ENCODE measurements at places on chromosomes 4 and X.
A peak's percentile ranks its signal among the peaks of the same experiment; 100 is the strongest.

DNA sequence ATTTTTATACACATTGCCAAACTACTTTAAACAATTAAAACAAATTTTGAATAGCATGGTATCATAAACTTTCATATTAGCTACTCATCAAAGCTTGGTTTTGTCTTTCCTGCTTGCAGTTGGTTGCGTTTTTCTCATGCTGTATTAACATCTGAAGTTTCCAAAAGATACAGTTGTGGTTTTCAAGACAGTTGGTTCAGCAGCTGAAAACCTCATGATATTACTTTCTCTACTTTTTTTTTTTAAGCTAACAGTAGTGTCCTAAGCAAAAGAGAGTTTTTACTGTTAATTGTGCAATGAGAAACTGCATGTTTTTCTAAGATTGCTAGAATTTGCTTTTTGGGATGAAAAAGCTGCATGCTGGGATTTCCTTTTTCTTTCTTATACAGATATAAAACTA, 15.2 kb downstream of the RUFY3 start:
- DNase-seq = no peak

DNA sequence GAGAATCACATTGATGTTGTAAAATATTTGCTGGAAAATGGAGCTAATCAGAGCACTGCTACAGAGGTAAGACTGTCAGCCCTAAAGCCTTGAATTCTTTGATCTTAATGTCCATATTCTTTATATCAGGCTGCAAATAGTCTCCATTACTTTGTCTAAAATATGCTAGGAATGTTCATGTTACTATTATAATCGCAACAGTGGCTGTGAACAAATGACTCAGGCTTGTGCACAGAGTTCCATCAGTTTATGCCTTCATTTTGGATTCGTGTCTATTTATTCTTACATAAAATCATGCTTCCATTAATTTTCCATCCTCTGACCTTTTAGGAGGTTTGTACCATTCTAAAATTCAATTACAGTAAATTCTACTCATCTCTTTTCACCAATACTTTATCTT, 182.7 kb downstream of the ANK2 start:
- no peak for DNase-seq

GRCh38 chrX:46922611-46923010, 10.4 kb downstream of the JADE3 start:
- no peak for DNase-seq

DNA sequence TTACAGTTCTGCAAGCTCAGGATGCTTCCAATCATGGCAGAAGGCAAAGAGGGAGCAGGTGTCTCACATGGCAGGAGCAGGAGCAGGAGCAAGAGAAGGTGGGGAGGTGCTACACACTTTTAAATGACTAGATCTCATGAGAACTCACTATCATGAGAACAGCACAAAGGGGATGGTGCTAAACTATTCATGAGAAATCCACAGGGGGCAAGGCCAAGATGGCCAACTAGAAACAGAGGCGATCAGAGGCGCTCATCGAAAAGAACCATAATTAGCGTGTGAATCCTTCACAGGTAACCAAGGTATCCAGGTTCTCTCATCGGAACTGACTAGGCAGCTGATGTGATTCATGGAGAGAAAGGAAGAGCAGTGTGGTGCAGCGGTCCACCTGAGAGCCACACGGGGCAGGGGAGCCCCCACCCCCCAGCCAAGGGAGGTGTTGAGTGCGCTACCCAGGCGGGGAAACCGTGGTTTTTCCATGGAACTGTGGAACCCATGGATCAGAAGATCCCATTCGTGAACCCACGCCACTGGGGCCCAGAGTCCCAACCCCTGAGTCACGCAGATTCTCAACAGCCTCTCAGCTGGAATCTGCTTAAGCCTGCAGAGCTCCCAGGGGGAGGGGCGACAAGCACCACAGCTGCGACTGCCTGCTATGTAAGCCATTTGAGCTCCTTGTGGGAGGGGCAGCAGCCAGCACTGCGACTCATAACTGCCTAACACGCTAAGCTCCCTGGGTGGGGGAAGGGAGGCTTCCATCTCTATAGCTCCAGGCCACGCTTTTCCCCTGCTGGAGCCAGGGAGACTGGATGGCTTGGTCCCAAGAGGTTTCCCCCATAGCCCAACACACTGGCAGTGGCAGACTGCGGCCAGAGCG, 46.7 kb downstream of the FGF16 start:
- DNase-seq = peak; percentile 7

DNA sequence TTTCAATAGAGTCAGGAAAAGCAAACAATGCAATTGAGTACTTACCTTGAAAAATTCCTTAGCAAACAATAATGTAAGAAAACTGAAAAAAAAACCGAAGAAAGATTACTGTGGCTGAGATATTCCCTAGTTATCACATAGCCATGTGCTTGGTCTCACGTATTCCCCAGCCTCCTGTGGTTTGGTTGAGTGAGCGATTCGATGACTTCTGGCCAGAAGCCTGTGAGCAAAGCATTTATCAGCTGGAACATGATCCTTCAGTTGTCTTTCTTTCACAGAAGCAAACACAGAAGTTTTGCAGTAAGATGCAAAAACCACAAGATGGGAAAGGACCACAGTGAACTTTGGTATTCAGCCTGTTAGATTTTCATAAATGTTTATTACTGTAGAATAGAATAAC, 1754.3 kb upstream of the AGA start:
- DNase-seq = no peak

DNA sequence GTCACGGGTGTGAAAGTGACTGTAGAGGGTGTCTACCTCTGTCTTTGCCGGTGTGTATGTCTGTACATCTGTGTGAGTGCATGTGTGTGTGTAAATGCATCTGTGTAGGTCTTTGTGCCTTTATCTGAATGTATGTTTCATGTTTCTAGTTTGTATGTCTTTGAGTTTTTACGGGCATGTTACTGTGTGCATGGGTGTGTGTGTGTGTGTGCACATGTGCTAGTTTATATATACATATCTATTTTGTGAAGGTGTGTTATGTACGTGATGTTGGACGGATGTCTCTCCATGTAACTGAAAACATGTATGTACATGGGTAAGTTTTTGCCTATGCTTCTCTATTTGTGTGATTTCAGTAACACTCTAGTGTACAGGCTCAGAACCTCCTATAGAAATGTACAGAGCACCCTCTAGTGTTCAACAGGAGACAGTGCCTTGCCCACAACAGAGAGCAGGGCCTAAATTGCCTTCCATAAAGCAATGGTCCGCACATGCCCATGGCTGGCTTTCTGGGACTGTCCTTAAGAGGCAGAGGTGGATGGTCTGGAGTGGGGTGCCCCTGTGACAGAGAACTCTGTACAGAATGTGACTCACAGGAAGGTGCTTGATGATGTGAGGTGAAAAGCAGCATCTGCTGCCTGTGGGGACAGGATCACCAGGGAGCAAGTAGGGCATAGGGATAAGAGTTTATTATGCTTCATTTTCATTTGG, 343.5 kb downstream of the RAPGEF2 start:
- peak; percentile 75 for DNase-seq

- DNase-seq = no peak
Measured at GRCh38 chrX:132101799-132102198, 26.0 kb downstream of the FRMD7 start.

- no peak for DNase-seq
Measured at GRCh38 chr4:11483046-11483445, 54.4 kb upstream of the HS3ST1 start.

GRCh38 chrX:123173833-123174232, 10.2 kb upstream of the GRIA3 start:
- DNase-seq = no peak

GRCh38 chrX:805103-805670, 174.6 kb downstream of the SHOX start:
- DNase-seq = no peak

DNA sequence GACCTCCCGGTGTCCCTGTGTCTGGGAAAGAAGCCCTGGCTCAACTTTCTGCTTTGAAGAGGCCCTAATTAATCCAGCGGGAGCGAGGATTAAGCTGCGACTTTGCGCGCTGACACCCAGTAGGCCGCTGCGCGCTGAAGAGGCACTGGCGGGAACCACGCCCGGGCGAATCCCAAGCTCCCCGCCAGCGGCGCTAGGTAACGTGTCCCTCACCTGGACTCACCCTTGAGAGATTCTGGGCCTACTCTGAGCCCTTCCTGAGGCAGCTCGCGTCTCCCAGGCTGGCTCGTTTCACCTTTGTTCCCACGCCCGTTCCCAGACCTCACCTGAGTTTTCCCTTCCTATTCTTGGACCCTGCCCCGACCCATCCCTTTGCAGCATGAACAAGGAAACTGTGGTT, 616 bp upstream of the KLHL34 start:
- DNase-seq = no peak

GRCh38 chrX:140360284-140360683, 144.6 kb downstream of the SOX3 start:
- DNase-seq = no peak

DNA sequence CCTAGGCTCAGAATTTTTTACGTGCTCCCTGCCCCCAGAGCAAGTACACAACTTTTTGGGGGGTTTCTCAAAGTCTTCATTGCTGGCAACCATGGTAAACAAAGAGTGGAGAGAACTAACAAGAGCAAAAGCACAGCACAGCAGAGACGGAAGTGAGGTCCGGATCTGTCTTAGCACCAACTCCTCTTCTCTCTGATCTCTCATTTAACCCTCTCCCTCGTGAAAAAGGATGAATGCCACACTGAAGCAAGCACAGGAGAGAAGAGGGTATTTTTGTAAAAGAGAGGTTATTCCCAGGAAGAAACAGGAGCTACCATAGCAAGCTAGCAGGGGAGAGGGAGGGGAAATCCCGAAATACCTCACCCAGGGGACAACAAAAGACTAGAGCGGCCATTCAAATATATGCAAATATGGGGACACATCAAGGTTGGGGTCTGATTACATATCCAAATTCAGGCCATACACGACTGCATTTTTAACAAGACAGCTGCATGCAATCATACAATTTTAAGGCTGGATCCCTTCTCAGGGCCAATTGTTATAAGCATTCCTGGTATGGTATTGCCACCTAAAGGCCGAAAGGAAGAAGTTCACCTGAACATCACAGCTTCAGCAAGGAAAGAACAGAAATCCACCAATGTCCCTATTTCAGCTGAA, 46.6 kb downstream of the CD40LG start:
- DNase-seq = peak; percentile 68

- DNase-seq = no peak
Measured at GRCh38 chr4:36333303-36333877, 52.0 kb downstream of the DTHD1 start.

DNA sequence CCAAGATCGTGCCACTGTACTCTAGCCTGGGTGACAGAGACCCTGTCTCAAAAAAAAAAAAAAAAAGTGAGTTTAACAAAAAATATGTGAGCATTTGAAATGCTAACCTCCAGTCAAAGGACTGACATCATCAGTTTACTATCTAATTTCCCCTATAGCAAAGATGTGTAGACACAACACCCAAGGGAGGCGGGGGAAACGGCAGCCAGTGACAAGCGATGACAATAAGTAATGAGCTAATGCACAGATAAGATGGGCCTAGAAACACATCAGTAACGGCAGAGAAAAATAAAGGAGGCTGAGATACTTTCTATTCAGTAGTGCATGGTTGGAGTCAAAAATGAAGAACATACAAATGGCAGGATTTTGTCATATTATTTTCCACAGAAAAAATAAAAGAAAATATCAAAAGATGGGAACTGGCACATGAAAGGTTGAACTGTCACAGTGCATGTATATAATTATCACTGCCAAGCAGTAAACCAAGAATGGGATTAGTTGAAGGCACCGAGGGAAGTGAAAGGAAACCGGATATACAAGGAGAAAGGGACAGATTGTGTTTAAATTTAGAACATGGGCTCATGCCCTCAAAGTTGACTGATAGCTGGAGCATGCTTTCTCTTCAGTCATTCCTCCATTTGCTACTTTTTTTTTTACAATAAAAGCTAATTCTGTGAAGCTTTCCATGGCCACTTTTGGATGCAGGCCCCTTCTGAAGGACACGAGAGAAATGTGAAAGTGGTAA, 41.8 kb downstream of the IGFBP7 start:
- no peak for DNase-seq

DNA sequence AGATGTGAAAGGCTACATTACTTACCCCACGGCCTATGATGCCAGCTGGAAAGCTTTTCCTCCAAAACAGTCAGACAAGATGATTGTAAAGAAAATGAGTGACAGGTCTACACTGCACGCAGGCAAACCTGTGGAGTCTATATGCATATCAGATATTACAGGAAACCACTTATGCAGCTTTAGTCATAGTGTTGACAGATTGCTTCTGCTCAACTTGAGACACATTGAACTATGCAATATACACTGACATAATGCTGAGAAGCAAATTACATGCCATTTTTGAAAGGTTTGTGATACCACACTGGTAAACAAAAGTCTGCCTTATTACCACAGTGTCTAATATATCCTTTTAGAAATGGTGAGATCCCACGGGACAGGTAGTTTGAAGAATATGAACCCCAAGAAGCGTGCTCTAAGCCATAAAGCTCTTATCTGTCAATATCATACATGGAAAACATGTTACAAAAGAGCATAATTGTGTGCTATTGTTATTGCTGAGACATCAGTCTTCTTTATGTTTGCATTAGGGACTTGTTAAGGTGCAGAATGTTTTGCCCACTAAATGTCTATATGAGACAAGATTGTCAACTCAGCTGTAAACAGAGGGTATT, 1835.8 kb upstream of the TENM3 start:
- DNase-seq = no peak

DNA sequence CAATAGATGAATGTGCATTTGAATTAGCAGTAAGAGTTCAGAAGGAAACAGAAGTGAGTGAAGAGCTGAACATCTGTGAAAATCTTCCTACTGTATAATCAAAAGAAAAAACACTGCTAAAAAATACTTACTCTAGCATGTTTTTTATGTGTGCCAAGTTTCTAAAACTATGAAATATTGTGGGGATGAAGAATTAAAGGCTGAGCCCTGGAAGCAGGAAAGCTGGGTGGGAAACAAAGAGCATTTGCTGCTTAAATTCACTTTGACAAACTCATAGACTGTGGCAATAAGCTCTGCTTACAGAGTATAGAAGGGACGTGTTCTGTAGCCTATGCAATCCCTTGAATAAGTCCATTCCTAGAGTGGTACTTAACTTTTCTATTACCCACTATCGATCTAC, 261.7 kb downstream of the ANKRD50 start:
- DNase-seq = no peak

DNA sequence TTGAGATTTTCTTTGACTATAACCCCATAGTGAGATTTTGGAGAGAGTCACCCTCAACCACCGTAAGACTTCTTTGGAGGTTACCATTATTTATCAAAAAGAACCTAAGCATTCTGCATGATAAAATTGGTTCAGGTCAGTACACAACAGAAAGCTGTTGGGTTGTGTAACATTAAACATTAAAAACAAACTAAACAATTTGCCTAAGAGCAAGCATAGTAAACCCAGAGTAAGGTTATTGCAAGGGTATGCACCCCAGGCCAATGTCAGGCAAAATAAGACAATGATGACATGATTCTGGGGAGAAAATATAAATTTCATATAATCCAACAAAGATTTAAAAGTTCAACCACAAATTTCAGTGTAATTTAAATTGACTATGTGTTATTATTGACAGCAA, 472.4 kb downstream of the SH2D1A start:
- DNase-seq = no peak

- DNase-seq = no peak
Measured at GRCh38 chr4:186602978-186603377, 47.6 kb upstream of the MTNR1A start.

All from AG08395 (cell line).